Lung (tissue), 17 donors: ENCODE measurements at places on chromosomes 16 and 17.

DNA sequence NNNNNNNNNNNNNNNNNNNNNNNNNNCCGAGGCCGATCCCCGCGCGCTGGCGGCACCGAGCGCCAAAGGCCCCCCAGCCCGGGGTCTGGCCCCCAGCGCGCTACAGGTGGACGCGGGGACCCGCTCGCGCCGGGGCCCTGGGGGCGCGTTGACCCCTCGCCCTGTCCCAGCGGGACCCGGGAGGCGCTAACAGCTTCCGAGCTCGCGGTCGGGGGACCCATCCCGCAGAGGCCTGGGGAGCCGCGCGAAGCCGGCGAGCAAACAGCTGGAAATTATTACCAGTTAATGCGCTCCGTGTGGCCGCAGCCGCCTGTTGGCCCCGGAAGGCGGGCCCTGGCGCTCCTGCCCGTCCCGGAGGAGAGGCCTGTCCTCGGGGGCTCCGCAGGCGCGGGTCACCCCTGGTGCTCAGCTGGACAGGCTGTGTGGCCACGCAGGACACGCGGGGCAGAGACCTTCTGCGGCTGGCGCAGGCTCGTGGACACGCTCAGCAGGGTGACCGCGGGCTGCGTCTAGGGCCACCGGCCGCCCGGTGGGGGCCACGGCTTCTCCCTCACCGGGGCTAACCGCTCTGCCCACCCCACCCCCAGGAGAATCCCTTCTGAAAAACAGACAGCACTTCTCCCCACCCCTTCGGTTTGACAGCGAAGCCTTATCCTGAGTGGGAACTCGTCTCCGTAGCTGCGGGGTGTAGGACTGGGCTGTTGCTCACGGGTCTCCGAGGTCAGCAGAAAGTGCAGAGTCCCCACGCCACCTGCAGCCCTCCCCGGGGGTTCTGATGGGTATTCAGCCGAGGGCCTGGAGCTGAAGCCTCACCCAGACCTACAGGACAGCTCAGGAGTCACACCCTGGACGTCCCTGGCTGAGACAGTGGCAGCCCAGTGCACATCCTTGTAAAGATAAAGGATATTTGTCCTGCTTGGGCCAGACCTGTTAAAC is 138.7 kb upstream of the RPH3AL start:
- peak; percentile 89 for DNase-seq

GRCh38 chr16:85733839-85734170 is 17.1 kb downstream of the C16orf74 start:
- no peak for DNase-seq

DNA sequence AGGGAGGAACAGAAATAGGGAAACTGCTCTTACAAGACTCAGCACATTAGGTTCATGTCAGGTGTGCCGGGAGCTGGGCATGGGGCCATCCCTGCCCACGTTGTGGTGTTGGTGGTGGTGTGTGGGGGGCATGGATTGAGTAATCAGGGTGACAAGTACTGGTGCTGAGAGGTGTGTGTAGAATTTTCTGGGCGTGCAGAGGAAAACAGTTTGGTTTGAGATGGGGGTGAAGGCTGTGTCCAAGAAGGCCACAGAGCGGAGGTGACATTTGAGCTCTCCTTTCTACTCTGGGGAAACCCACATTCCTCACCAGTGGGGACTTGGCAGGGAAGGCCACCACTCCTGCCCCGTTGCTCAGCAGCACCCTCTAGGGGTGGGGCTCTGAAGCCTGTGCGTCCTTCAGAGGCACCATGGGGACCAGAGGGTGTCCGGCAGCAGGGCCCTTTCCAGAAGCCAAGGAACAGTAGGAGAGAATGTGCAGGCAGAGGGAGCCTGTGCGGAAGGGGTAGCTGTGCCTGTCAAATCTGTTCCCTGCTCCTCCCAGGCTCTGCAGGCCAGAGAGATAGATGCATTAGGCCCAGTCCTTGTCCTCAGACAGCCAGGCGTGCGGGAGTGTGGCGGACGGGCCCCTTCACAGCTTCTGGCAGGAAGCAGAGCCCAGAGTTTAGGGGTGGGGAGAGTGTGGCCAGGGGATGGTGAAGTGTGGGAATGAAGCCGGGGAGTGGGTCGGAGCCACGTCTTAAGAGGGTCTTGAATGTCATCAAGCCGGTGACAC is 48.7 kb upstream of the GSE1 start:
- no peak for DNase-seq

- no peak for DNase-seq
Measured at GRCh38 chr16:52501746-52502145, 45.2 kb downstream of the TOX3 start.

DNA sequence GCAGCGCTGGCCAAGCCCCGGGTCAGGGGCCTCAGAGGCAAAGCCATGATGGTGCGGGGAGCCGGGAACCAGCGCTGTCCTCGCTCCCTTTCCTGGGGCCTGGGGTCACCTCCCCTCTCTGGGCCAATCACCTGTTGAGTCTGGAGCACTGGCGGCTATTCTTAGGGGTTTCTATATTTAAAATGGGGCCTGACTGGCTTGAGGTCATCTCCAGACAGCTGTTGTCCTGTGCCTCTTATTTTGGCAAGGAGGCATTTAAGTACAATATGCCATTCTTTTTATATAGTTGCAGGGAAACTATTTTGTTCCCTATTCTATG is at the start of gene COX6A2:
Gene COX6A2, minus strand, starts transcription at position 82 of the 319 bp plus-strand sequence. Its CDS starts 35 bp downstream, at position 47.
- DNase-seq: no peak
